ENCODE measurements at places on chromosomes 16 and 17.

GRCh38 chr17:64707050-64707591 is 45.0 kb upstream of the SMURF2 start:
- DNase-seq, result peak; percentile 98

GRCh38 chr17:77332981-77333685 is 192.4 kb downstream of the SEC14L1 start:
- no peak for DNase-seq

DNA sequence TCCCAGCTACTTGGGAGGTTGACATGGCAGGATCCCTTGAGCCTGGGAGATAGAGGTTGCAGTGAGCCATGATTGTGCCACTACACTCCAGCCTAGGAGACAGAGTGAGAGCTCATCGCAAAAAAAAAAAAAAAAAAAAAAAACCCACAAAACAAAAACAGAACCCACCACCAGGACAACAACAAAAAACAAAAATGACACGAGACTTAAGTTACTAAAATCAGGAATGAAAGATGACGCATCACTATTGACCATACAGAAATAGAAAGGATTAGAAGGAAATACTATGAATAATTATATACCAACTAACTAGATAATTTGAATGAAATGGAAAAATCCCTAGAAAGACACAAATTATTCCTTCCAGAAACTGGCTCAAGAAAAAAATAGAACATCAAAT is 432.4 kb upstream of the PMFBP1 start:
- no peak for DNase-seq

- no peak for DNase-seq
Measured at GRCh38 chr17:55433029-55433628, 11.5 kb upstream of the MMD start.

GRCh38 chr16:63426275-63426870 is 1390.1 kb upstream of the CDH8 start:
- DNase-seq, result no peak

GRCh38 chr17:42783791-42784138 is 3.4 kb downstream of the WNK4 start:
- no peak for DNase-seq

DNA sequence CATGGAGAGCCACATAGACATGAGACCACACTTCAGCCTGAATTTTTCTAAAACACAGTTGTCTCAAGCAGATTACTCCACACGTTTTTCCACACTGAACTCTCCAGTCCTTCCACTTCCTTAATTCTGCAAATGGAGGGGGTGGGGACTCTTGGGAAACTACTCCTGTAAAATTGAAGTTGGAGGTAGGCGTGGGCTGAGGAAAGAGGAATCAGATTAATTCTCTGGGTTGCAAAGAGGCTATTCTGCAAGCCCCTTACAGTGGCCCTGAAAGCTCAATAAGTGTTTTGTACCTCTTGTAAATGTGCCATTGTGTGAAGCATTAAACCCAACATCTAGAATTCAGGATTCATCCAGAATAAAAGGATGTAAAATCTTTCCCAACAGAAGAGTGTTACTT is 9.6 kb downstream of the MARVELD3 start:
- no peak for DNase-seq

DNA sequence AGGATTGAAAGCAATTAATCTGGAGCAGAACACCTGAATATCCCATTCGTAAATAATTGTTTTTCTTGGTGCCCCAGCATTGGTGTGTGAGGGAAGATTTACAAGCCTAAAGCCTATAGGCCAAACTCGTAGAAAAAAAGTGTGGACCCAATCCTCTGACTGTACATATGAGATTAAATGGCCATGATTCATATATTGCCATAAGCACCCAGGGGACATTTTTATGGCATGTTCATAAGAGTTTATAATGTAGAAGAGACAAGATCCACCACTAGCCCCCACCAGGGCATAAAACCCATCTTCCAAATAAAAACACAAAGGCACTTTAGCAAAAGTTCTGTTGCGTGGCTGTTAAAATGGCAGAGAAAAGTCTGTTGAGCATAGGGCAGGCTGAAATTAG is 15.5 kb upstream of the SALL1 start:
- no peak for DNase-seq

DNA sequence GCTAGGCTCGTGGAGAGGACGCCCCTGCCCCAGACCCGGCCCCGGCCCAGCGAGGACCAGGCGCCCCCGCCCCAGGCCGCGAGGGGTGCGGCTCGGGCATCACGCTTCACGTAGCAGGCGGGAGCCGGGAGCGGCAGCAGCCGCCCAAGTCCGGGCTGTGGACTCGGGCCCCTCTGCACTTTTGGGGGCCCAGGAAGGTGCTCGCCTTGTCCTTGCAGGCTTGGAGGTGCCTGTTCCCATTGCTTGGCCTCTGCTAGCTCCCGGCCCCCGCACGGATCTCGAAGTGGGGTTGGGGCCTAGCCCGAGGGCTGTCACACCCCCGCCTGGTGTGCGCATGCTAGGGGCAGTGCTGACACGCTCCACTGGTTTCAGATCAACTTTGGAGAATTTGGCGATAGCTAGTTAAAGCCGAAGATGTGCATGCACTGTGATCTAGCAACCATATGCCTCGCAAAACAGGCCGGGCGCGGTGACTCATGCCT is 55.7 kb downstream of the WSB1 start:
- no peak for DNase-seq

GRCh38 chr16:2205104-2205966 is at the start of gene MLST8:
Gene MLST8 (plus strand): TSS chr16:2205454. CDS start chr16:2206086, 632 bp downstream.
- peak; percentile 95 for DNase-seq

- no peak for DNase-seq
Measured at GRCh38 chr16:51683882-51684281, 532.8 kb upstream of the SALL1 start.

- no peak for DNase-seq
Measured at GRCh38 chr17:38461683-38462082, 33.4 kb downstream of the ARHGAP23 start.

DNA sequence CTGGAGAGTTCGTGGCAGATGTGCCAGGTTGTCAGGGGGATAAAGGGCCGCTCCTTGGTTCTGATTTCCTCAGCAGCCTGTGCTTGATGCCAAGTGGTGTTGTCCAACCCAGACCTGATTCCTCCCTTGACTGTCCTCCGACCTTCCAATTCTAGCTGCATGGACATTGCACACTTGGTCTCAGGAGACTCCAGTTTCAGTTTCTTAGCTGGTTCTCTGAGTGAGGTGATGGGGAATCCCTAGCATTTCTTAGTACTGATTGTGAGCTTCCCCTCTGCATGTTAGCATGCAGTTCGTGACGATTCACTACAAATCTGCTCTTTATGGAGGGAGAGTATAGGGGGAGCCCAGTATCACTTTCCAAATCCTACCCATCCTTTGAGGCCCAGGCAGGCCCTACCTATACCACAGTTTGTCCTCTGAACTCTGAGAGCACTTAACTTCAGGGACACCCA is 12.4 kb upstream of the CCR7 start:
- no peak for DNase-seq

- peak; percentile 80 for DNase-seq
Measured at GRCh38 chr16:85424260-85425073, 188.7 kb upstream of the GSE1 start.

- DNase-seq, result peak; percentile 78
Measured at GRCh38 chr17:74542727-74543383, 3.1 kb downstream of the CD300C start.

DNA sequence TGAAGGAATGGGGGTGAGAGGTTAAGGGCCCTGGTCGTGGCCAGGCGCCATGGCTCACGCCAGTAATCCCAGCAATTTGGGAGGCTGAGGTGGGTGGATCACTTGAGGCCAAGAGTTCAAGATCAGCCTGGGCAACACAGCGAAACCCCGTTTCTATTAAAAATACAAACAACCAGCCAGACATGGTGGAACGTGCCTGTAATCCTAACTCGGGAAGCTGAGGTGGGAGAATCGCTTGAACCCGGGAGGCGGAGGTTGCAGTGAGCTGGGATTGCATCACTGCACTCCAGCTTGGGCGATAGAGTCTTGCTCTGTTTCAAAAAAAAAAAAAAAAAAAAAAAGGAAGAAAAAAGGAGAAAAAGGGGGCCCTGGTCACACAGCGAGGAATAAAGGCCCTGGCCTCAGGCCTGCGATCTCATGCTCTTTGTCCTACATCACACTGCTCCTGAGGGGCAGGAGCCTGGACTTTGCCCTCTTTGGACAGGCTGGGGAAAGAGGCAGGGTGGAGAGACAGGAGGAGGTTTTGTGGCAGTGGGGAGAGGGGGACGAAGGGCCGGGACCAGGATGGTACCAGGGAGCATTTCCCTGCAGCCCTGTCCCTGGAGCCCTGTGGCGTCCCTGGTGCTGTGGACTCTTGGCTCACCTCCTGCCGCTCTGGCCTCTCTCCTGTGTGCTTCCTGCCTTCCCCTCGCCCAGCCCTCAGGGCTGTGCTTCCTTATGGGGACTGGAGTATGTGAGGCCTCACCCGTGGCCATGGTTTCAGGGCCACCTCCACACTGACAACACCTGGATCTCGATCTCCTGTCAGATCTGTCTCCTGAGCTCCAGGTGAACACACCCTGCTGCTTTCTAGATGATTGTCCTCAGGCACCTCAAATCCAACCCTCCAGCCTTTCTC is 19.7 kb upstream of the SLC25A19 start:
- no peak for DNase-seq
